ENCODE measurements at places on chromosomes 4 and X.
A peak's percentile ranks its signal among the peaks of the same experiment; 100 is the strongest.

DNA sequence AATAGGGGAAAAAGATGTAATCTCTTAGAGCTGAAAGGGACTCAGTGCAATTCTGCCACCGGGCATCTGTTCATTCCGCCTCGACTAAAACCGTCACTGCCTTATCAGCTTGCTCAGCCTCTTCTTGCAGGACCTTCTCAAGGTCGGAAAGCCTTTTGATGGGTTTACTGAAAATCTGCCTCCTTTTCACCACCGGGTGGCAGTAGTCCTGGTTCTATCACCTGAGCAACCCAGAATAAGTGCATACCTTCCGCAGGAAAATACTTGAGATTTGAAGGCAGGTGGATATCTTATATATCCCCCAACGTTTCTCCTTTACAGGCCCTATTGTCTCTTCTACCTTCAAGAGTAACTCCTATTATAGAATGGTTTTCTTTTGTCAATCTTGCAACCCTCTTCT lies 103.4 kb upstream of the PAK3 start:
- peak; percentile 1 for DNase-seq

- no peak for DNase-seq
Measured at GRCh38 chrX:154986826-154987575, 35.5 kb downstream of the F8 start.

DNA sequence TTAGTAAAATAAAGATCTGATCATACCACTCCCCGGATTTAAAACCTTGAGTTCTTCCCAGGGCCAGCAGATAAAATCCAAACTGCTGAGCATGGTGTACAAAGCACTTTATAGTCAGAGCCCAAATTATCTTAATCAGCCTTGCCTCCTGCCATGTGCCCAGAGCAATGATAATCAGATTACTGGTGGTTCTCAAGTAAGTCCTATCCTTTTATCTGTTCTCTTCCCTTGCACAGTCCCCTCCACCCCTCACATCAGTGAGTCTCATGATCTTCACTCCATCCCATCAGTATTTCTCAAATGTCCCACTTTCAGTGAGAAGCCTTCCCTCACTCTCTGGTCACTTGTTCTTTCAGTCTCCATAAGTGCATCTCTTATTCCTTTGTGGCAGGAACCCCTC lies 22.7 kb downstream of the INTS6L start:
- DNase-seq = no peak

DNA sequence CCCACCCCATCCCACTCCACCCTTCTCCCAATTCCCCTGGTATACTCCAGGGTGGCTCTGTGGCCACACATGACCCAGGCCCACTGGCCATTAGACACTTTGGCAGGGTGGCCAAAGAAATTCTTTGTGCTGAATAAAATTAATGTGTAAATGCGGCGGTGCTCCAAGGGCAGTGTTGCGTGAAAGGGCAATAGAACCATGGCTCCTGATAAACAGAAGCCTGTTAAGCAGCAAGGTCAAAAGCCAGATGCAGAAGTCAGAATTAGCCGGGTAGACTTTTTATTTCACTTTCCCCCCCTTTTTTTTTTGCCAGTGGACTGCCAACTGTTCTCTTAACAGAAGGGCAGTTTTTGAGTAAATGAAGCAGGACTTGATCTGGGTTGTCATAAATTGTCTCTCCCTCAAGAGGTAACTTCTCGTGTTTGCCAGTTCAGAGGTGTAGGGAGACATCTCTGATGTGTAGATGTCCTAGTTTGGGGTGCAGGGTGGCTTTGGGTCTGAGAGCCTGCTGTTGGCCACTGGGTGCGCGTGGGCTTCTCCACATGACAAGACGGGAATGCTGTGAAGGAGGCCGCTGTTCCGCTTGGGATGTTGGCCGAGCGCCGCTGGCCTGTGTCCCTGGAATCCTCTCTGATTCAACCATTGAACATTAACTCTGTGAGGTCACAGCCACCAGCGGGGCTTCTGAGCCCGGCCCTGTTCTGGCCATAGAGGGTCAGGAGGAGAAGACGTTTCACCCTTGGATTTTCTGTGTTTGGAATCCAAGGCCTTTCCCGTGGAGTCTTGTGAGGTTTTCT lies 139.5 kb downstream of the TBL1X start:
- DNase-seq = no peak

GRCh38 chrX:19893727-19894126 lies 6.3 kb upstream of the SH3KBP1 start:
- no peak for DNase-seq

DNA sequence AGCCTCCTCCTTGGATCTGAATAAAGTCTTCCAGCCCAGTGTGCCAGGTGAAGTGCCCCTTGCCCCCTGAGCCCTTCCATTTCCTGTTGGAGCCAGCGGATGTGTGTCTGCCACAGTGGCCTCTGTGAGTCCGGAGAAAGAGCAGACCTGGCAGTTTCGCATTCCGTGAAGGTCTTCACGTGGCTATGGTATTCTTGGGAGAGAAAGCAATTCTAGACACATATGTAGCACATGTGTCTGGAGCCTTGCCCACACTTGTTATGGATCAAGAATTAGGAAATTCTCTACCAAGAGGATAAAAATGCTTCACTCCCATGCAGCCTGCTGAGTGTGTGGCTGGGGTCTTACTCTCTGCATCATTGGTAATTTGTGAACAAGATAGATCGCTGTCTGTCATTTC lies 130.9 kb downstream of the REPS2 start:
- DNase-seq = no peak

- no peak for DNase-seq
Measured at GRCh38 chrX:15404401-15405096, 20.3 kb upstream of the VEGFD start.

GRCh38 chrX:150460063-150460462 lies 96.9 kb downstream of the MAMLD1 start:
- no peak for DNase-seq

DNA sequence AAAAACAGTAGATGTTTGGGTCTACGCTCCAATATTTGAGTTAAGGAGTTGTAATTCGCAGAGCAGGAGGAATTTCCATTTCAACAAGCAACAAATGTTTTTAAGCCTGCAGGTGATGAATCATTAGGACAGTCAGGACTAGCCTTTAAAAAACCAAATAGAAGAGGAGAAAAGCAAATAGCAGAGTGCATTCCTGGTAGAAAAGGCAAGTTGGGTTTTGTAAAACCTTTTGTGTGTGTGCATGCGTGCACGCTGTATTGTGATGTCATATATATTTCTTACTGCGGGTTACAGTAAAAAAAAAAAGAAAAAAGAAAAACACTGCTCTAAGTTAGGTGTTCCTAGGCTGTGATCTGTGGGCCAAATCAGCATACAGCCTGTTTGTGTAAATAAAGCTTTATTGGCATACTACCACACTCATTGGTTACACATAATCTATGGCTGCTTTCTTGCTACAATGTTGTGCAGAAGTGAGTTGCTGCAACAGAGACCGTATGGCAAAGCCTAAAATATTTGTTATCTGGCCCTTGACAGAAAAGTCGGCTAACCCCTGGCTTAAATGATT lies 135.6 kb downstream of the MID1 start:
- DNase-seq = no peak

DNA sequence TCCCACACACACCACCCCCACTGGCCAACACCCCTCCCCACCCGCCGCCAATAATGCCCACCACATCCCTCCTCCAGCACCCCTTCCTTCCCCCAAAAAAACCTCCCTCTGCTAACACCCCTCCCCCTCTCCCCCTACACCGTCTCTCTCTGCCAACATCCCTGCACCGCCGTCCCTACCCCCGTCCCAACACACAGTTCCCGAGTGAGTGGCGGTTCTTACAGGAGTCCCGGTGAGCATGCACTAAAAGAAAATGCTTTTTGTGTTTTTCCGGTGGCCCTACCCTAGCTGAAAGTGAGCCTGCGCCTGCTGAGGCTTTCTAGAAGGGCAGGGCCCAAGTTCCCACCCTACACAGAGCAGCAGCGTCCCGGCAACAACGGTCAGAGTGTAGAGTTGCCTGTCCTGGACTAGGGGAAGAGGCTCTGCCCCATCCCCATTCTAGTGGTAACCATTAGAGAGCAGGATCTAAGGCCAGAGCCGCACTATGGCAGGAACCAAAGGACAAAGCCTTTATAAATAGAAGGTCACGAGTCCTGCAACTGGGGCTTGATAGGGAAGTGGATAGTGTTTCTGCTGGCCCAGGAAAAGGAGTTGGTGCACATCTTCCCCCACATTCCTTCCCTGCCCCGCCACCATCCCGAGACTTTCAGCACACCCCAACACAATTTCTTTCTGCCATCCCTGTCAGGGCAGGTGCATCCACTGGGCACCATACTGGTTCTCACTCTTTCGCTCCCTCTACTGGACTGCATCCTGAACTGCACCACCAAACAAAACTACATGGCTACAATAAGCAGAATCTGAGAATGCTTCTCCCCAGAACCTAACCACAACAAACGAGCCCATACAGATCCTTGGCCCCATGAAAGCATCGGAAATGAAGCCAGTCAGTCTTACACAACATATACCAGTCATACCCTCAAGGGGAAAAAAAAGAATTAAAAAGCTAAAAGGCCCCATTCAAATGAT lies 78.1 kb upstream of the PAGE3 start:
- no peak for DNase-seq

DNA sequence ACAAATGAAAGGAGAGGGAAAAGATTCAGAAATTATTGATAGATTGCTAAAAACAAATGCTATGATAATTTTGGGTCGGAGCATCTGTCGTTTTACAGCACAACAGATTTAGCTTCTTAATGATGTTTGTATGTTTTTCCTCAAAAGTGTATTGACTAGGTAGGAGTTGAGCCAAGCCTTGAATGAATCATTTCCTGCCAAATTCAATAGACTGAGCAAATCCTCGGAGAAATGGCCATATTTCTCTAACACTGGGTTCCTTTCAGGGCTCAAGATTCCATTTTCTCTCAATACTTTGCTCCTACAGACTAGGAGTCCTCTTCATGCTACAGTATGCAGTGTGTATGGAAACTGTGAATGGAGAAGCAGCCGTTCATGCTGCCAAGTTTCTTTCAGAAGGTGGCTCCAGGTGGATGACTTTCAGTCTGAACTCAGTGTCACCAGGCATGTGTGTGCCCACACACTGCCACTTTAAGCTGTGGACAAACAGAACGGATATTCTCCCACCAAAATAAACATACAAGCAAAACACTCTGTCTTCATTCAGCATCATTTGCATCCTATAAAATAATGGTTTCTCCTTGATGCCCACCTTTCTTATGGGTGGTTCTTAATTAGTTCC lies 146.0 kb downstream of the TBL1X start:
- DNase-seq = no peak

DNA sequence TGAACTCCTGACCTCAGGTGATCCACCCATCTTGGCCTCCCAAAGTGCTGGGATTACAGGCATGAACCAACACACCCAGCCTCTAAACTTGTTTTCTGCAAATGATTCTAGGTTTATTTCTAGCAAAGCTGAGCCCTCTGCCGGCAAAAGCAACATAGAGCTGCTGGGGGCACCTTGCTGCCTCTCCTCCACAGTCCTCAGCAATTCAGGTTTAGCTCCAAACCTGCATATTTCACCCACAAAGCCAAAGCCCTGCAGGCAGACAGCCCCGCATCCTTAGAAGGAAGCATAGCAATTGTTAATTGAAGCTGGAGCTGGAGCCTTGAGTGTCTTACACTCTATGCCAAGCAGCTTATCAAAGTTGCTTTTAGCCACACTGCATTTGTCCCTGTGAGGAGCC lies 24.9 kb upstream of the OCIAD2 start:
- no peak for DNase-seq

- no peak for DNase-seq
Measured at GRCh38 chr4:16023776-16024408, 59.9 kb downstream of the PROM1 start.

DNA sequence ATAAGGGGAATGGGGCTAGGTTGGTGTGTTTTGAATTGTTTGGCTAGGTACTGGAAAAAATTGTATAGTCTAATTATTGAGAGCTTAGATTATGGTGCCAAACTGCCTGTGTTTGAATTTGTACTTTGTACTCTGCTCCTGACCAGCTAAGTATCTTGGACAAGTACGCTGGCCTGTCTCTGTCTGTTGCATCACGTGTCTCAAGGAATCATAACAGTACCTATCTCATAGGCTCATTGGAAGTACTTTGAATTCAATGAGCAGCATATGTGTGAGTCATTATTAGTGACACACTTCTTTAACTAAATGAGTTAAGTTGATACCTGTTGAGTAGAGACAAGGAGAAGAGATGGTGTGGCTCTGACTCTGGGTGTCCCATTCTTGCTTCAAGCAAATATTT lies 69.5 kb upstream of the MND1 start:
- no peak for DNase-seq

DNA sequence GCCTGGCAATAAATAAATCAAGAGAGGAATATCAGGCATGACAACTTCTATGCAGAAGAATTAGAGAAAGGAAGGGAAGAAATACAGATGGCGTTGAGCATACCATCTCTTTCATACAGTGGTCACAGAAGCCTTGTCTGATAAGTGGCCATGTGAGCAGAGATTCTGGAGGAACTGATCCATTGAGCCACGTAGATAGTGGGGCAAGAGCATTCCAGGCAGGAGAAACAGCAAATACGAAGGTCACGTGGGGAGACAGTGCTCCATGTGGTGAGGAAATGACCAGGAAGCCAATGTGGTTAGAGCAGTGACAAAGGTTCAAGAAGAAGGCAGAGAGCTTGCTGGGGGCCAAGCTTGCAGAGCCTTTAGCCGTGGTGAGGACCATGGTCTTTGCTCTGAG lies 226.7 kb upstream of the NOCT start:
- DNase-seq = no peak

- no peak for DNase-seq
Measured at GRCh38 chrX:132876523-132877338, 81.7 kb downstream of the HS6ST2 start.

- no peak for DNase-seq
Measured at GRCh38 chrX:7586126-7586525, 256.8 kb upstream of the VCX start.

DNA sequence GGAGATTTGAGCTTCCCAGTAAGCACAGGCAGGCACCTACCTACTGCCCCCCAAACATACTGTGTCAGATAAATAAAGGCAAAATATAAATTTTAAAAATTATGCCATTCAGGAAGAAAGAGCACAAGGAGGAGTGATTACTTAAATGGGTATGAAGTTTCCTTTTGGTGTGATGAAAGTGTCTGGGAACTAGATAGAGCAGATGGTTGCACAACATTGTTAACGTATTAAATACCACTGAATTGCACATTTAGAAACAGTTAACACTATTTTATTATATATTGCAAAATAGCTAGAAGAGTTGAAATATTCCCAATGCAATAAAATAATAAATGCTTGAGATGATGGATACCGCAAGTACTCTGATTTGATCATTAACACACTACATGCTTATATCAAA lies 374.7 kb upstream of the FGF13 start:
- no peak for DNase-seq

GRCh38 chr4:26322346-26322745 lies 1.5 kb downstream of the RBPJ start:
- no peak for DNase-seq
